Lung (tissue), 17 donors: ENCODE measurements at places on chromosomes 1 and 21.
A peak's percentile ranks its signal among the peaks of the same experiment; 100 is the strongest.

DNA sequence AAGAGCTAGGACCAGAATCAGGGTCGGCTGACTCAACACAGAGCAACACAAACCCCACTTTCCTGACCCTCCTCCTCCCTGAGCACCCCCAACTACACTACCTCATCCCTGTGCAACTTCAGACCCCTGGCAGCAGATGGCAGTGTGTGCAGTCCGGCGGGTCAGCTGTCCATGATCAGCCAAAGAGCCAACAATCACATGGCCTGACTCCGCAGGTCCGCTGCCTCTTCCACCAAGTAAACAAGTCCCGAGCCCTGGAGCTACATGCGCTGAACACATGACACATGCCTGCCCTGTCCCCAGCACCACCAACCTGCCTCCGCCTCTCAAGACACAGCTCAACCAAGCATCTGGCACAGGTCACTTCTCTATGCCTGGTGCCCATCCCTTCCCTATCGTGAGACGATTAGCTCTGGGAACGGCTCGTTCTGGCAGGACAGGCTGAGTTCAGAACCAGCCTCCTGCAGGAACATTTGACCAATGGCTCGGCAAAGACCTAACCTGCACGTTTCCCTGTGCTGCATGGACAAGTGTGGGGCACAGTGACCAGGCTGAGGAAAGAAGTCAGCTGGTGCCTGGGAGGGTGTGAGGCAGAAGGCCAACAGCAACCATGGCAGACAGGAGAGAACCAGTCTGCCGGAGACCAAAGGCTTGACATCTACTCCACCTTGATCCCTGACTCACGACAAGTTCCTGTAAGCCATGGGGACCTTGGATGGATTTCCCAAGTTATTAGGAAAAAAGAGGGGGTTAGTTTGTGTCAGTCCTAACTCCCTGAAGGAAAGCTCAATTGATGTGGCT, 60.3 kb downstream of the CD46 start:
- no peak for DNase-seq
- H3K27me3 ChIP-seq = no peaks in the 10 kb centered on the region
- no peak overlapping the region for H3K4me3 ChIP-seq
- H3K4me1 ChIP-seq = peaks cover 14% of the 10 kb centered on the region

- peaks cover 4% of the 10 kb centered on the region for H3K4me1 ChIP-seq
- DNase-seq = no peak
- H3K36me3 ChIP-seq = peaks cover 11% of the 10 kb centered on the region
- H3K4me3 ChIP-seq = no peak overlapping the region
Observed at GRCh38 chr1:53262000-53262399, 23.7 kb upstream of the MAGOH start.

- H3K4me3 ChIP-seq = no peak overlapping the region
- no peak overlapping the region for H3K27ac ChIP-seq
- H3K27me3 ChIP-seq = no peaks in the 10 kb centered on the region
- H3K36me3 ChIP-seq = no peaks in the 10 kb centered on the region
- no peak for DNase-seq
Observed at GRCh38 chr1:189644970-189645369, 832.7 kb downstream of the BRINP3 start.

- H3K36me3 ChIP-seq = peaks cover 14% of the 10 kb centered on the region
- peak; percentile 6 for DNase-seq
- H3K4me1 ChIP-seq = no peaks in the 10 kb centered on the region
- no peaks in the 10 kb centered on the region for H3K27me3 ChIP-seq
- no peak overlapping the region for H3K27ac ChIP-seq
Observed at GRCh38 chr1:108627256-108627655, 33.6 kb downstream of the HENMT1 start.
